ENCODE measurements at places on chromosomes 2 and 18. TPM values are rescaled to one million over a fixed set of nuclear protein-coding genes. Genes with fewer than 3 reads are reported as not detected.

The SULT1C2 gene
- total RNA-seq: 0.44 TPM

The UPP2 gene
- not detected for total RNA-seq

The SLC39A6 gene
- total RNA-seq: 70.1 TPM

The NEURL3 gene
- total RNA-seq: not detected

The TCF23 gene
- not detected for total RNA-seq

The LRP1B gene
- not detected for total RNA-seq

The PRSS56 gene
- not detected for total RNA-seq

The IKZF2 gene
- total RNA-seq: 15.6 TPM

The STON1 gene
- 14.4 TPM for total RNA-seq
